ENCODE measurements at places on chromosomes 7 and 10. TPM values are rescaled to one million over a fixed set of nuclear protein-coding genes. Genes with fewer than 3 reads are reported as not detected.

Gene CYP3A4
- total RNA-seq = not detected

GRCh38 chr7:70867513-70867912 lies 264.4 kb upstream of the GALNT17 start:
- DNase-seq = no peak

GRCh38 chr10:60139798-60140566 lies 233.6 kb upstream of the CCDC6 start:
- no peak for DNase-seq

- DNase-seq = no peak
These were observed 480.5 kb downstream of the PHTF2 start for GRCh38 chr7:78279032-78279431.

Measured in sigmoid colon (tissue), 7 donors.